ENCODE measurements at places on chromosomes 16 and 17.

DNA sequence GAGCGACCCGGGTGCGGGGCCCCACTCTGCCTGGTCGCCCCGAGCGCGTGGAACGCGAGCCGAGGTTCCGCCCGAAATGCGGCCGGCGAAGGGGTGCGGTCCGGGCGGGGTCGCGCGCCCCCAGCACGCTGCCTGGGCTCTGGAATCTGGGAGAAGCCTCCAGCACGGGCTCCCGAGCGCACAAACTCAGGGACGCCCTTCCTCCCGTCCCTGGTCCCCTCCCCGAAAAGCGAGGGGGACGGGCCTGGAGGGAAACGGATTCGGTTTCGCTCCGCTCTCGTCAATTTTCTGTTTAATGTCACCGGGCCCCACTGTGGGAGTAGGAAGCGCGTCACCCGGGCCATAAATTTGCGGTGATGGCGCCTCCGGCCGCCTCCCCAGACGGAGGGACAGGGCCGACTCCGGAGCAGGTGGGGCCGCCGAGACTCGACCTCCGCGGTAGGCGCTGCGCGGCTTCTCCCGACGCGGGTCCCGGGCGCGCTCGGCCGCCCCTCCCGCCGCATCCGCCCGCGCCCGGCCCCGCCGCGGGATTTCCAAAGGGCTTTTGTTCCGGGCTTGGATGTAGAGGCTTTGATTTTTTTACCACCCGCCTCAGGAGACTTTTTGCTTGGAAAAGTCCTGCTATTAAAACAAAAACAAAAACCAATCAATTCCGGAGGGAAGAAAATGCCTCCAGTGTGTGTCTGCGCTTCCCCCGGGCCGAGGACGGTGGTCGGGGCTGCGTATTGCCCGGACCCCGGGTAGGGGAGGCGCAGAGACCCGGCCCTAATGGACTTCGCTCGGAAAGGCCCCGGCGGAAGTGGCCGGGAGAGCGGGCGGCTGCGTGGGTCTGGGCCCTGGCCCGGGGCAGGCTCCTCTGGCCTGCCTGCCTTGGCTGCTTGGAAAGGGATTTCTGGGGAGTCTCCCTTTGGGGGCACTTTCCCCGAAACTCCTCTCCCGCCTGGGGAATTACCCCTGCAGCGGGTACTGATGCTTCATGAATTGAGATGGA, 7.9 kb upstream of the BAHCC1 start:
- no peak for DNase-seq

DNA sequence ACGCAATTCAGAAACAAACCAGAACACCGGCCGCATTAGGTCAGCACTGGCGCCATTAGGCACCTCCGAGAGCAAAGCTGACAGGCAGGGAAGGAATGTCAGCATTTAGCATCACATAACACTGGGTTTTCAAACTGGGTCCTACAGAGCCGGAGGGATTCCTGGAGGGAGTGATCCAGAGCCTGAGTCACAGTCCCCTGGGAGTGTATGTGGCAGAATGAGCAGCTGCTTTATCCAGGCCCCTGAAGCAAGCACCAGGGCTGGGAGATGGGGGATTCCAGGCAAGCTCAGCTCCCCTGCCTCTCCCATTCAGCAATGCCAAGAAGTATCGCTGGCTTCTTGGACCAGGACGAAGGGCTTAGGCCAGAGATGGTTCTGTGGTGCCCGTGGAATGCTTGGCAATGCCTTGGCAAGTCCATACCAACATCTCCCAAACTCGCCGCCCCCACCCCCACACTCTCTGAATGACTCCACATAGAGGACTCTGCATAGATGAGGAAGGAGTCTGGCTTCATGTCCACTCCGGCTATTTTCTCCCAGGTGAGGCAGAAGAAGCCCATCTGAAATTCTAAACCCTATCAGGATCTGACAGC, 20.4 kb downstream of the GAS7 start:
- DNase-seq, result no peak

- DNase-seq, result no peak
Observed at GRCh38 chr17:48237456-48237855, 129.9 kb downstream of the SNX11 start.

DNA sequence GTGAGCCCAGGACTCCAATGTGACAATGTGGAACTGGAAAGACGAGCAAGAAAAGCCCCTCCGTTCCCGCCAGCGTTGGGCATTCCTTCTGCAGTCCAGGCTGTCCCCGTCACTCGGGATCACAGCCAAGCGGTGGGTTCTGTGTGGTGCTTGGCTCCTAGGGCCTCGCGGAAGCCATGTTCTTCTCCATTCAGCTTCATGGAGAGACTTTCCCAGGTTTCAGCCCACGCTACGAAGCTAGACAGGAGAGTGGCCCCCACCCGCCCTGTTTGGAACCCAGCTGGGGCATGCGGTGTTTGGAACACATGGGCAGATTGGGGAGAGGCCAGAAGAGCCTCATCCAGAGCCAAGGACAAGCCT, 5.8 kb downstream of the LMF1 start:
- no peak for DNase-seq

DNA sequence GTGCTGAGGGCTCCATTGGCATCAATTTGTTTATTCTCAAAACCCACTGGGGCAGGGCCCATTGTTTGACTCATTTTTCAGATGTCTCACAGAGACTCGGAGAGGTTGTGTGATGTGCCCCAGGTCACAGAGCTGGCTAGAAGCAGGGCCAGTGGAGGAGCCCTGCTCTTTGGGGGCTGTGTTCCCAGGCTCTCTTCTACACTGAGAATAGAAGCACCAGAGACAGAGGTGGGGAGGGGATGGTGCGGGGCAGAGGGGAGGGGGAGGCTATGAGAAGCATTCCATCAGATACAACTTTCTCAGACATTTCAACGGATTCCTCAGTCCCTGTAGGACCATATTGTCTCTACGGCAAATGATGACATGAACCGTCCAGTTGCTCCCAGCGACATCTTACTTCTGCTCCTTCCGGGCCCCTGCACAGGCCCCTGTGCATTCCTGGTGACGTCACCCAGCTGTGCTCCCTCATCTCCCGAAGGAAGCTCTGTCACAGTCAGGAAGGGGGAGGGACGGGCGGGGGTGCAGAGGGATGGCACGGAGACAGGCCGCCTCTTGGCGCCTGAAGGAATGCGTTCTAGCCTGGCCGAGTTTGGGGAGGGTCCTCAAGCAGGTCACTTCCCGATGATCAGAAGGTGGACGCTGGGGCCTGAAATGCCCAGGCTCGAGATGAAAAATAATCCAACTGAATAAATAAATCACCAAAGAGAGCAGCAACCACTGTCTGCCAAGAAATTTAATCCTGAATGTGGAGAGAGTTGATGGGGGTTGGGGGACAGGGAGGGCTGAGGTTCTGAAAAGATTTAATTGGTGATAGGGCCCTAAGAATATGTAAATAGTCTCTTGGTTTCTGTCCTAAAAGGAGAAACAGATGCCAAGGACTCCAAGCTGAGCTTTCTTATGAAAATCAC, 114.1 kb downstream of the NOG start:
- DNase-seq, result no peak
